NCI-H524 (cell line): ENCODE measurements at places on chromosomes 13 and 19.

- DNase-seq = no peak
These were observed 954 bp upstream of the RASIP1 start for GRCh38 chr19:48741129-48741999.

DNA sequence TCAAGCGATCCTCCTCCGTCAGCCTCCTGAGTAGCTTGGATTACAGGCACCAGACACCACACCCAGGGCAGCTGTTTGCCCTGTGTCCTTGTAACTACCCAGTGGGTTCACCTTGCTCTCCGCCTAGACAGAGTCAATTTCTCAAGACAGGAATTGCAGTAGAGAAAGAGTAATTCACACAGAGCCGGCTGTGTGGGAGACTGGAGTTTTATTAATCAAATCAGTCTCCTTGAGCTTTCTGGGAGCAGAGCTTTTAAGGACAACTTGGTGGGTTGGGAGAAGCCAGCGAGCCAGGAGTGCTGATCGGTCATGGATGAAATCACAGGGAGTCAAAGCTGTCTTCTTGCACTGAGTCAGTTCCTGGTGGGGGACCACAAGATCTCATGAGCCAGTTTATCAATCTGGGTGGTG lies 20.6 kb upstream of the ADGRE1 start:
- no peak for DNase-seq

GRCh38 chr13:33250609-33251008 lies 34.9 kb downstream of the STARD13 start:
- DNase-seq = no peak

DNA sequence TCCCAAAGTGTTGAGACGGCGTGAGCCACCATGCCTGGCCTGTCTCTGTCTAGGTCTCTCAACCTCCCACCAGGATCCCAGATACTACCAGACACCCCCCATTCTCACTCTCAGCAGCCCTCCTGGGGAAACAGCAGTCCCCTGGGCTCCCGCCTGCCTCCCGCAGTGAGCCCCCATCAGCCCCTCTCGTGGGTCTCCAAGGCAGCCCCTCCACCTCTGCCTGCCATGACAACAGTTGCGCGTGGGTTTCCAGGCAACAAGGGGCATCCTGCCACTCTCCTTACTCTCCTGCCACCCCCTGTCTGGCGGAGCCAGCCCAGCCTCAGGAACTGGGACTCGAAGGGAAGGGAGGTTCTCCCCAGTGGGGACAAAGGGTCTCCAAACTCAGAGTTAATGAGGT lies 5.2 kb downstream of the LRRC4B start:
- no peak for DNase-seq

- DNase-seq = peak; percentile 60
These were observed 145.2 kb upstream of the KLHL1 start for GRCh38 chr13:70253411-70253810.

GRCh38 chr13:54390841-54391240 lies 1362.2 kb downstream of the OLFM4 start:
- no peak for DNase-seq

GRCh38 chr13:27117158-27117557 lies 54.5 kb downstream of the USP12 start:
- no peak for DNase-seq

GRCh38 chr19:45440873-45441654 lies 17.3 kb upstream of the ERCC1 start:
- DNase-seq = peak; percentile 12

- no peak for DNase-seq
These were observed 33.1 kb upstream of the SERP2 start for GRCh38 chr13:44340508-44340907.

- DNase-seq = no peak
These were observed 50.8 kb upstream of the FLT1 start for GRCh38 chr13:28545583-28546333.

DNA sequence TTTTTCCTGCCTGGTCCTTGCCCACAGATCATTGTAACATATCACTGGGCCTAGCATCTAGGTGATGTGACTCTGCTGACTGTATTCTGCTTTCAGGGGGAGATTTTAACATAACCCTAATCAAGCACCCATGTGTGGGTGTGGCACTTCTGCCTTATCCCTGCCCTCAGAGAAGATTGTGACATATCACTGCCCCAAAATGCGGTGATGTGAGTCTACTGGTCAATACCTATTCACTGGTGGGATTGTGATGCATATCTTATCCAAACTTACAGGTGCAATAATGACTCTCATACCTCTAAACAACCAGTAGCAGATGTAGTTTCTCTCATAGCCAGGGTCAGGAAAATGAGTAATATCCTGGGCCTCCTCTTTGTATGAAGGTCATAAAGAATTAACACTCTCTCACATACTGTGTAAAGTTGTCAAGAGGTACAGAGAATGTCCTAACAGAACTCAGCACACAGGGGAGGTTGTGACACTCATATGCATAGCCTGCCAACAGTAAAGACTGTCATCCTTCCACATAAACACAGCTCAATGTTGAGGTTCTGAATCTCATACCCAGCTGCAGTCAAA lies 12.1 kb upstream of the ZNF681 start:
- no peak for DNase-seq

- no peak for DNase-seq
These were observed 7.4 kb upstream of the DHX34 start for GRCh38 chr19:47341734-47342133.

DNA sequence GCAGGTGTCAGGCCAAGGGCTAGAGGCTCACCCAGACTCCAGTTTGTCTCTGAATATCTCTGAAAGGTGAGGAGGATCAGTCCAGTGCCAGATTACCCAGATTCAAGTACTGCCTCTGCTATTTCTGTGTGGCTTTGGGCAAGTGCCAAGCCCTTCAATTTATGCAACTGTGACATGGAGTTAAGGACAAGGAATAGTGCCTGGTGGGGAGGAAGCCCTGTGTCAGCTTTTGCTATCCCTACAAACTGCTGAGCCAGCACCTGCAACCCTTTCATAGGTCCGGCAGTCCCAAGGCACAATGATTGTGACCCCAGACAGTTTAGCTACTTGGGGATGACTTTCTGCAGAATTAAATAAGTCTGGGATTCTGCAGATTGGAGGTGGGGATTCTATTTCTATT lies 123.0 kb downstream of the KL start:
- DNase-seq = no peak

DNA sequence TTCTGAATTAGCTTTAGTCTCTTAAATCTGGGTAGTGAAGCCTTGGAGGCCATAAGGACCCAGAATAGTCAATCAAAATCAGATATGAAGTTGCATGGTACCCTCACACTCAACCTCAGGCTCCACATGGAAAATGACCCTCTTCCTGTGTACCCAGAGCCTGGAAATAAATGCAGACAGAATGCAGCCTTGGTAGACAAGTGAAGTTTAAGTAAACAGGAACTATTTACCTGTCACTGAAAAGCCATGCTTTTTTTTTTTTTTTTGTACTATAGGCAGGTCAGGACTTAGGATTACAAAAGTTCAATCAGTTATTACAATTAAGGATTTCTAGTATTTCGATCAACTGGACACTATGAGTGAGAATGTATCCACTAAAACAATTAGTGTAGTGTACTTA lies 2654.2 kb upstream of the PCDH20 start:
- no peak for DNase-seq

- no peak for DNase-seq
These were observed 55.8 kb downstream of the PEPD start for GRCh38 chr19:33465834-33466233.

- no peak for DNase-seq
These were observed 2.0 kb downstream of the ZFP36 start for GRCh38 chr19:39408392-39409207.

DNA sequence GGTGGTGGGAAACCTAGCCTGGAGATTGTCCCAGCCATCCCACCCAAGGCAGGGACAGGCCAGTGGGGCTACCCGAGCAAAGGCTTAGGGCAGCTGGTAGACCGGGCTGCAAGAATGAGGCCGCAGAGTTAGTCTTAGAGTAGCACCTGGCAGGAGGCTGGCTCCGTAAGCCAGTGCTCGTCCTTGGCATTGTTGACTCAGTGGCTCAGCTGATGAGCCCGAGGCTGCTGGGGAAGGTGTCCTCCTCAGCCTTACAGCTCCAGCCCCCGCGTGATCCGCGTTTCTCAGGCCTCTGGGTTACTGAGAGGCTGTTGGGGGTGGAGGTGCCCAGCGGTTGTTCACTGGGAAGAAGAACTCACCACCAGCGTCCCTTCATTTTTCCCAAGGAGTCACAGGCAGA lies 24.7 kb downstream of the PPP1R37 start:
- no peak for DNase-seq

GRCh38 chr19:58555920-58556621 lies 1.2 kb upstream of the CHMP2A start:
- DNase-seq = no peak
